ENCODE measurements at places on chromosomes 11 and 22. TPM values are rescaled to one million over a fixed set of nuclear protein-coding genes. Genes with fewer than 3 reads are reported as not detected.

The CALCA gene
- not detected for total RNA-seq

The OR52E8 gene
- not detected for total RNA-seq

The MAPK8IP1 gene
- total RNA-seq: 8.0 TPM

The OR56A3 gene
- not detected for total RNA-seq

The SYCE3 gene
- total RNA-seq: not detected

GRCh38 chr22:39245130-39246039 is 603 bp upstream of the PDGFB start:
- peaks cover 49% of the 10 kb centered on the region for H3K4me1 ChIP-seq
- DNase-seq: no peak
- H3K27me3 ChIP-seq: peaks cover 87% of the 10 kb centered on the region
